ENCODE measurements at places on chromosomes 6 and 20. TPM values are rescaled to one million over a fixed set of nuclear protein-coding genes. Genes with fewer than 3 reads are reported as not detected.

Gene PKIB
- 0.71 TPM for total RNA-seq

Gene ZNF831
- not detected for total RNA-seq

Gene LGSN
- 2.0 TPM for total RNA-seq

Gene SDC4
- 105 TPM for total RNA-seq

Gene ACTL10
- not detected for total RNA-seq

Gene LRFN2
- total RNA-seq, result not detected

Gene HLA-DRB1
- not detected for total RNA-seq

Gene FBXO30
- total RNA-seq, result 3.7 TPM

Gene HTR1B
- total RNA-seq, result 0.18 TPM

Gene SLC22A23
- 8.9 TPM for total RNA-seq

Gene KCNQ2
- 0.51 TPM for total RNA-seq

Data from A549 treated with Hydrocortisone at 1 μM for 4 hours (cell line).